ENCODE measurements at places on chromosomes 2 and 18. TPM values are rescaled to one million over a fixed set of nuclear protein-coding genes. Genes with fewer than 3 reads are reported as not detected.

The COMMD1 gene
- 39.7 TPM for total RNA-seq

- H3K4me1 ChIP-seq, result peaks cover 22% of the 10 kb centered on the region
- H3K27me3 ChIP-seq, result peaks cover 7% of the 10 kb centered on the region
- no peak overlapping the region for H3K4me3 ChIP-seq
- no peaks in the 10 kb centered on the region for H3K36me3 ChIP-seq
- no peak for DNase-seq
These were observed 213.5 kb upstream of the APCDD1 start for GRCh38 chr18:10240973-10241372.

DNA sequence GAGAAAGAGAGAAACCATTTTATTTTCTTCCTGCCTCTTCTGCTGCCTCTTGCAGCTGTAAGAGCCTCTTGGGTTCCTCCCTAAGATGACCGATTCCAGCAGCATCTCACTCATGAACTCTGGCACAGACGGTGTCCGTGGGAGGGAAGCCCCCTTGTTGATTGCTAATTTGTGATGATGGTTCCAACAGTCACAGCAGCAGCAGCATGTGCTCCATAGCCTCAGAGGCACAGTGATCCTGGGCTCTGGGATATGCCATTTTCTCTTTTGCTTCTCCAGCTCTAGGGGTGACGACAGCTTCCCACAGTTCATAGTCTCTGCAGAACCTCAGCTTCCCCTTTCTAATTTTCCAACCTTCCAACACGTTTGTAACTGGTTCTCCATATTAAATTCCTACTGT, 324.2 kb upstream of the HS6ST1 start:
- no peaks in the 10 kb centered on the region for H3K36me3 ChIP-seq
- H3K27me3 ChIP-seq, result no peaks in the 10 kb centered on the region
- H3K27ac ChIP-seq, result no peak overlapping the region

DNA sequence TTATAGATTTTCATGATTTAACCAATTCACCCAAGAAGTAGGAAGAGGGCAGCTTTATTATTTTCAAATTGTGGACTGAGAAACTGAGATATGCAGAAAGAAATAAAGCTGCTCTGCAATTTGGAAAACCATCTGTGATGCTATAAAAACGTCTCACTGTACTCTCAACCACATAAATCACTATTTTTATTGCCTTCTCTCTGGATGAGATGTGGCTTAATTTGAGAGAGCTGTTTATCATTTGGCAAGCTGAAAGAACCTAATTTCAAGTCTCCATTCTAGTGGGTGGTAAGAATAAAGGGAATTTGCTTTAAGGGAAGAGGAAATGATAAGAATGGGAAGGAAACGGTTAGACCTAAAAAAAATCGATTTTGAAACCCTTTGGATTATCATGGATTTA, 49.9 kb upstream of the CYP1B1 start:
- no peaks in the 10 kb centered on the region for H3K36me3 ChIP-seq
- H3K27me3 ChIP-seq, result no peaks in the 10 kb centered on the region
- peaks cover 21% of the 10 kb centered on the region for H3K4me1 ChIP-seq
- no peak for DNase-seq
- no peak overlapping the region for H3K4me3 ChIP-seq

The CNTNAP5 gene
- not detected for total RNA-seq

- no peak for DNase-seq
- no peaks in the 10 kb centered on the region for H3K27me3 ChIP-seq
- peaks cover 36% of the 10 kb centered on the region for H3K4me1 ChIP-seq
- no peak overlapping the region for H3K27ac ChIP-seq
These were observed 445 bp downstream of the MLPH start for GRCh38 chr2:237487496-237487895.

DNA sequence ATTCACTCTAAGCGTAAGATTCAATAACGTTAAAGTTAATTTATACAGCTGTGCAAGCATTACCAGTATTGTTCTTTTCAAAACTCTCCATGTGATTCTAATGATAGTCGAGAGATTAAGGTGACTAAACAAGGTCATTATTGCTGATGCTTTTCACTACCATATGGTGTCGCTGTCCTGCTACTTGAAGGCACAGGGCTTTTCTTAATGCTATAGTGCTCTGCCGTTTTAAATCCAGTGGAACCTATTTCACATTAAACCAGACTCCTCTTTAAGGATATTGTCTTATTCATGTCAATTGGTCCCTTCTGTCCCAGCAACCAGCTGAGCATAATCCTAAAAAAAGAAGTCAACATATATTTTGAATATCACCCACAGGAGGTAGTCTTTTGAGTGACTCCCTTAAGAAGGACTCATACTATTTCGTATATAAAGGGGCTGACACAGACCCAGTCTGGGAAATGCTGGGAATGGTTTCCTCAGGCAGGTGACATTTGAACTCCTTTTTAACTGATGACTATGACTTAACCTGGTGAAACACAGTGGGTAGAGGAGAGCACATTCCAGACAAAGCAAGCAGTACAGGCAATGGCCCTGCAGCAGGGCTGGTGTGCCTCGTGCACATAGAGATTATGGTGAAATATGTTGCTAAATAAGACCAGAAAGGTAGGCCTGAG, 53.9 kb upstream of the CYTIP start:
- H3K36me3 ChIP-seq, result no peaks in the 10 kb centered on the region
- H3K4me3 ChIP-seq, result no peak overlapping the region
- no peak for DNase-seq
- H3K27ac ChIP-seq, result no peak overlapping the region
- peaks cover 8% of the 10 kb centered on the region for H3K27me3 ChIP-seq

GRCh38 chr2:241759067-241759807, 17.4 kb upstream of the GAL3ST2 start:
- no peak for DNase-seq
- H3K27ac ChIP-seq, result no peak overlapping the region
- no peak overlapping the region for H3K4me3 ChIP-seq
- H3K4me1 ChIP-seq, result peaks cover 3% of the 10 kb centered on the region

The BCS1L gene
- 36.5 TPM for total RNA-seq

DNA sequence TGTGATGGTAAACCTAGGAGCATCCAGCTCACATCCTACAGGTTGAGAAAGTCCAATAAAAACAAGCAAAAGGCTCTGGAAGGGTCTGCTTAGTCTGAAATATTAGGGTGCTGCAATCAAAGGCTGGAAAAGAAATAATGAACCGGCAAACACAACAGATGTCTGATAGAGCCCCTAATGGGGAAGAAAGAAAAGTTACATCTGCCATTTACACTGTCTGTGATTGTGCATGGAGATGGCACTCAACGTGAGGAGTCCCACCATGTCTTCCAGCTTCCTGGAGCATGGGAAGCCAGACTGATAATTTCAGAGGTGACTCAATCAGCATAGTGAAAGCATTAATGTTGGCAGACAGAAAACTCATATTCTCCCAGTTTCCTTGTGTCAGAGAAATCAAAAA, 307.8 kb downstream of the EPHA4 start:
- peaks cover 8% of the 10 kb centered on the region for H3K27me3 ChIP-seq
- no peak overlapping the region for H3K4me3 ChIP-seq
- no peak for DNase-seq
- no peaks in the 10 kb centered on the region for H3K4me1 ChIP-seq
- no peak overlapping the region for H3K27ac ChIP-seq

DNA sequence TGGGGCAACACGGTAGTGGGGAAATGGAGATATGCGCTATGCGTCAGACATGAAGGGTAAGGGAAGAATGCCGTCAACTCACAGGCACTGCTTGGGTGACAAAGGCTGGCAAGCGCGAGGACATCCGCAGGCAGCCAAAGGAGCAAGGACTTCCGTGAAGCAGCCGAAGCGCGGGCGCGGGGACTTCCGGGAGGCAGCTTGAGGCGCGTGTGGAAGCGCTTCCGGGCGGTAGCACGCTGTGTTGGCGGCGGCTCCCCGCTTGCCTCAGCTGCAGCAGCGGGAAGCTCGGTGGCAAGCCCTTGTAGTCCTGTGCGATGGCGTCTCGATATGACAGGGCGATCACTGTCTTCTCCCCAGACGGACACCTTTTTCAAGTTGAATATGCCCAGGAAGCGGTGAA, at the start of gene PSMA8:
PSMA8 (plus strand) TSS at position 218 of the 400 bp plus-strand sequence; CDS start at position 315, 97 bp downstream.
- H3K4me3 ChIP-seq, result no peak within 1 kb of the TSS
- no peaks in the 10 kb centered on the region for H3K4me1 ChIP-seq
- DNase-seq, result no peak
- H3K27ac ChIP-seq, result no peak within 1 kb of the TSS

DNA sequence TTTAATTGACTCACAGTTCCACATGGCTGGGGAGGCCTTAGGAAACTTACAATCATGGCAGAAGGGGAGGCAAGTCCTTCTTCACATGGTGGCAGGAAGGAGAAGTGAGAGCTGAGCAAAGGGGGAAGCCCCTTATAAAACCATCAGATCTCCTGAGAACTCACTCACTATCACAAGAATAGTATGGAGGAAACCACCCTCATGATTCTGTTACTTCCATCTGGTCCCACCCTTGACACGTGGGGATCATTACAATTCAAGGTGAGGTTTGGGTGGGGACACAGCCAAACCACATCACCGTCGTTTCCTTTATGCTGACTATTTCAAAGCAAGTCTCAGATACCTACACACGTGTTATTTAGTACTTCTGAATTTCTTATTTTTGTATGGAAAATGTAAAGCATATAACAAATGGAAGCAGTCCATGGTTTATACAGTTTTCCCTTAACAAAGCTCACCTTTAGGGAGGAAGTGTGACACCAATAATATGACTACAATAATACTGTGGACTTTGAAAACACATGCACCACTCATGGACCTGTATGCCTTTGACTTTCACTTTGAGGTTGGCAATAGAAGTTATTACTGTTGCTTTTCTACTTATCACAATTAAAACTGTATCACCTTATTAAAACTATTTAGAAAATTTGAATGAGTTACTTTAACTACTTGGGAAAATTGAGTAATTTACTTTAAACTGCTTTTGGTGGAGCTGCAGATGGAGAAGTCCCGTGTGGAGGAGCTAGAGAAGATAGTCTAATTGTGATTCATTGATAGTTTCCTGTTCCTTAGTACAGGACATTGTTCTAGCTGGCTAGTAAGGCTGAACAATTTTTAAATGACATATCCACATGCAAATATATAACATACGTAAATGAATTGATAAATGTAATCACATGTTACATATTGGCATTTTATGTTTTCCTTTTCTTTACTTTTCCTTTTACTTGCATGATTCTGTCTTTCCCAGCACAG, 37.3 kb downstream of the MTCL1 start:
- H3K27ac ChIP-seq, result peak overlapping the region; percentile 54
- H3K27me3 ChIP-seq, result no peaks in the 10 kb centered on the region
- peaks cover 20% of the 10 kb centered on the region for H3K36me3 ChIP-seq
- no peak overlapping the region for H3K4me3 ChIP-seq

The ACMSD gene
- not detected for total RNA-seq

DNA sequence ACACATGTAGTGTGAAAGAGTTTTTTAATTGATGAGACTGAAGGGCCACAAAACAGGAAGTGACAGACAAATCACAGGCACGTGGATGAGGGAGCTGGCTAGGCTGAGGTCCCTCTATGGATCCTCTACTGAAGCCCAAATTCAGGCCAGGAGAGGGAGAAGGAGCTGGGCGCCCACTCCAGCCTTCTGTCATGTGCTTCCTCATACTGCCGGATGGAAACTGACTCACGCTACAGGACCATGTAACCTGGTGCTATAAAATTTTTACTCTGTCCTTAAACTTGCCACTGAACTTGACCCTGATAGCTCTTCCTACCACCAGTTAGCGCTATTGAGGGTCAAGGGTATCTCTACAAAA, 31.3 kb downstream of the PSTPIP2 start:
- H3K27me3 ChIP-seq, result no peaks in the 10 kb centered on the region
- H3K27ac ChIP-seq, result no peak overlapping the region
- DNase-seq, result no peak
- no peak overlapping the region for H3K4me3 ChIP-seq
- H3K4me1 ChIP-seq, result peaks cover 4% of the 10 kb centered on the region

The KIAA2012 gene
- total RNA-seq, result not detected

DNA sequence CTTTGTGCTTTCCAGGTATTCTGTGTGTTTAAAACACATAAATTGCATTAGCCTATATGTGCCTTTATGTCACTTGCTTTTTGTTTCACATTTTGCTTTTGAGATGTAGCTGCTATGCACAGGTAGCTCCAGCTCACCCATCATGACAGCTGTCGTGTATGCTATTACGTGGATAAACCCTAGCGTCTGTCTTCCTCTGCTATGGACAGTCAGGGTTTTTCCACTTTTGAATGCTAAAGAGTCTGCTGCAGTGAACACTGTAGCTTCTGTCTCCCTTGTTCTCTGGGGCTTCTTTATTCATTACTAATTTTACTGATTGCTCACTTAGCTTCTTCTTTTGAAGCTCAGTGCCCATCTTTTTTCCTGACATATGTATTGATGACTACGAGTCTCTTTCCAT, 24.7 kb upstream of the MBP start:
- no peak overlapping the region for H3K4me3 ChIP-seq
- no peak overlapping the region for H3K27ac ChIP-seq
- peaks cover 32% of the 10 kb centered on the region for H3K27me3 ChIP-seq
- no peaks in the 10 kb centered on the region for H3K4me1 ChIP-seq

The GLB1L gene
- 8.8 TPM for total RNA-seq

GRCh38 chr2:24117902-24118301, 5.2 kb downstream of the PFN4 start:
- DNase-seq, result no peak
- H3K27me3 ChIP-seq, result no peaks in the 10 kb centered on the region
- H3K36me3 ChIP-seq, result peaks cover 11% of the 10 kb centered on the region
- peaks cover 9% of the 10 kb centered on the region for H3K4me1 ChIP-seq
- H3K4me3 ChIP-seq, result no peak overlapping the region

The LINC00305 gene
- not detected for total RNA-seq

DNA sequence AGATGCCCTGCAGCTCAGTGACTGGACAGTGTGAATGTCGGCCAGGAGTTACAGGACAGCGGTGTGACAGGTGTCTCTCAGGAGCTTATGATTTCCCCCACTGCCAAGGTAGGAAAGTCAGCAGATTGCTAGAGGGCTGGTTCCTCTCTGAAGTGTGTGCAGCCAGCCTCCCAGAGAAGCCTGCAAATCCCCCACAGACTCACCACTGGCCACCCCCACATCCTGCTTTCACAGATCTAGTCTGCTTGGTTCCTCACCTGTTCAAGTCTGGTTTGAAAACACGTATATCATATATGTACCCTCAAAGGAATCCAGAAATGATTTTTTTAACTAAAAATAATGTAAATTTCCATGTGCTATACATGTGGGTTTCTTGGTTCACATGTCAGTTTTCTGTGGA, 121.1 kb downstream of the LAMA3 start:
- H3K36me3 ChIP-seq, result no peaks in the 10 kb centered on the region
- no peaks in the 10 kb centered on the region for H3K4me1 ChIP-seq
- H3K27me3 ChIP-seq, result peaks cover 53% of the 10 kb centered on the region
- H3K4me3 ChIP-seq, result no peak overlapping the region

GRCh38 chr2:64189167-64189566, 44.9 kb upstream of the PELI1 start:
- no peak overlapping the region for H3K4me3 ChIP-seq
- peaks cover 21% of the 10 kb centered on the region for H3K4me1 ChIP-seq
- DNase-seq, result no peak
- H3K27ac ChIP-seq, result no peak overlapping the region
- no peaks in the 10 kb centered on the region for H3K36me3 ChIP-seq
- H3K27me3 ChIP-seq, result peaks cover 13% of the 10 kb centered on the region

- H3K27me3 ChIP-seq, result no peaks in the 10 kb centered on the region
- no peaks in the 10 kb centered on the region for H3K36me3 ChIP-seq
- no peak overlapping the region for H3K4me3 ChIP-seq
- no peaks in the 10 kb centered on the region for H3K4me1 ChIP-seq
- no peak for DNase-seq
- H3K27ac ChIP-seq, result no peak overlapping the region
These were observed 530.3 kb upstream of the FSIP2 start for GRCh38 chr2:185208261-185208660.

Measured in osteocyte (in vitro differentiated cells).